ENCODE measurements at places on chromosomes 4 and X. TPM values are rescaled to one million over a fixed set of nuclear protein-coding genes. Genes with fewer than 3 reads are reported as not detected.

The PHEX gene
- 1.4 TPM for total RNA-seq

The TBC1D19 gene
- 7.6 TPM for total RNA-seq

The MMGT1 gene
- total RNA-seq: 20.1 TPM

The HSD17B11 gene
- 22.3 TPM for total RNA-seq

The DCAF8L2 gene
- not detected for total RNA-seq

The VCX3A gene
- not detected for total RNA-seq

The EVC2 gene
- total RNA-seq: 0.46 TPM

The GLUD2 gene
- 0.26 TPM for total RNA-seq

GRCh38 chrX:41257801-41258200 lies 76.2 kb upstream of the DDX3X start:
- peaks cover 15% of the 10 kb centered on the region for H3K4me1 ChIP-seq
- DNase-seq: no peak
- peaks cover 17% of the 10 kb centered on the region for H3K27me3 ChIP-seq

DNA sequence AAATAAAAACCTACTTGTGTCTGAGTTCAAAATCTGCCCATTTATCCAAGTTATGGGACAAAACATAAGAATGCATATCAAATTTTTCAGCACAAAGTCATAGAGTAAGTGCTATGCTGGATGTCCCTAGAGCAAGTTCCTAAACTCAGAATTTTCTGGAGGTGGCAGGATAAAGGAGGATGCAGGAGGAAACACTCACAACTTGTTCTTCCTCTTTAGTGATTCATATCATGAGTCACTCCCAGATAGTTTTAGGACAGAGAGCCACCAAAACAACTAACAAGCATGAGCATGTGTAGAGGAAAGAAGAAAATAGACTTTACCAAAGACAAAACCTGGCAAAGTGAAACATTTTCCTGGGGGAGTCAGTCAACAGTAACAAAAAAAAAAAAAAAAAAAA lies 302.7 kb downstream of the KCTD8 start:
- DNase-seq: no peak
- H3K4me1 ChIP-seq: no peaks in the 10 kb centered on the region
- H3K36me3 ChIP-seq: no peaks in the 10 kb centered on the region
- H3K27me3 ChIP-seq: no peaks in the 10 kb centered on the region

DNA sequence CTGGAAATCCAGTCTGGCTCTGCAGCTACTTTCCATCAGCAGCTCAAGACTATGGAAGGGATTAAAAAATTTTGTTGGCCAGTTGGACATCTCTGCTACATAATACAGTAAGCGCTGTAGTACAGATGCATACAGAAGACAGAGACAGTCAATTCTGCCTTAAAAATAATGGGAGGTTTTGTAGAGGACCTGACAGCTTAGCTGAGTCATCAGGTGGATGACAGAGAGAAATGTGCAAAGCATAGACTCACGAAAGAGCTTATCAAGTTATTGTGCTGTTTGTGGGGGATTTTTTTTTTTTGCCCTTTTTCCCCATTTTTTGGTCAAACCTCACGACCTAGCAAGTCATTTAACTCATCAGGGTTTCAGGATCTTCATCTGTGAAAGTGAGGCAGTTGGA lies 149.0 kb upstream of the SCML1 start:
- no peak overlapping the region for H3K4me3 ChIP-seq
- no peak overlapping the region for H3K27ac ChIP-seq
- H3K27me3 ChIP-seq: peaks cover 10% of the 10 kb centered on the region
- DNase-seq: no peak
- peaks cover 36% of the 10 kb centered on the region for H3K4me1 ChIP-seq
- H3K36me3 ChIP-seq: no peaks in the 10 kb centered on the region

- no peaks in the 10 kb centered on the region for H3K27me3 ChIP-seq
- no peak overlapping the region for H3K27ac ChIP-seq
- no peaks in the 10 kb centered on the region for H3K36me3 ChIP-seq
- H3K4me1 ChIP-seq: no peaks in the 10 kb centered on the region
These were observed 67.7 kb downstream of the MID1IP1 start for GRCh38 chrX:38868941-38869401.

GRCh38 chr4:168208957-168209614 lies 109.5 kb downstream of the DDX60 start:
- H3K4me3 ChIP-seq: no peak overlapping the region
- no peak for DNase-seq
- H3K27me3 ChIP-seq: no peaks in the 10 kb centered on the region

DNA sequence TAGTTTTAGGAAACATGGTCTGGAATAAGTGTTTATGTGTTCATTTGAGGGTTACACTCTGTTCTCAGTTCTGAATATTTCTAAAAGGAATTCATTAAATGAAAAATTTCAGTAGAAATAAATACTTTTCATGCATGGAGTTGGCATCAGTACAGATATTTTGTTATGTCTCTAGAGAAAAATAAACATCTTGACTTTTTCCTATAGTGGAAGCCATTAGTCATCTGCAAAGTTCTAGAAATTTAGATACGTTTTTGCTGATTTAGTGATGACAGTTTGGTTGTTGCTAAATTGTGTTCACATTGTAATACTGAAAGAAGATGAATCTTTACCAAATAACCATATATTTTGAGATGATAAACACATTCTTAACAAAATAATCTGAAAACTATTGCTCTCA lies 268.2 kb upstream of the TEX13A start:
- H3K27ac ChIP-seq: no peak overlapping the region
- no peak overlapping the region for H3K4me3 ChIP-seq
- H3K4me1 ChIP-seq: no peaks in the 10 kb centered on the region
- DNase-seq: no peak
- no peaks in the 10 kb centered on the region for H3K36me3 ChIP-seq
- no peaks in the 10 kb centered on the region for H3K27me3 ChIP-seq

DNA sequence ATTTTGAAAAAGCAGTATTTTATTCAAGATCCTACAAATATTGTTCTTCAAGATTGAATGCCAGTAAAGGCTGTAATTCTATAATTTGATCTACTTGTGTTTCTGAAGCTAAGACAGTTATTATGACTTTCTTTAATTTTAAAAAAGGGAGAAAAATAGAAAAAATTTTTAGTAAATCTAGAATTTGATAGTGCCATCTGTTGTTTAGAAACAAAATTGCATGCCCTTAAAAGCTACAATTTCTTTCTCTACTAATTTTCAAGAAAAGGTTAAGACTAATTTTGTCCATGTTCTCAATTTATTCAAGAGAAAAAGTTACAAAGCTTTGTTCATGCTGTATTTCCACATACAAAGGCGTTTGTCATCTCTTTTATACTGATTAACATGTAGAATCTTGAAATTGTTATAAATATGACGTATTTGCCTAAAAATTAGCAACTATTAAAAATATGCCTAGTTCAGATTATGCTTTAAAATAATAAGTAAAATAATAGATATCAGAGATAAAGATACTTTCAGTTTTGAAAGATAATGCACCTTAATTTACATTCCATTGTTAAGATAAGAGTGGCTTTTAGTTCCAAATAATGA lies 25.6 kb upstream of the MMRN1 start:
- H3K4me1 ChIP-seq: no peaks in the 10 kb centered on the region
- H3K27me3 ChIP-seq: no peaks in the 10 kb centered on the region
- no peaks in the 10 kb centered on the region for H3K36me3 ChIP-seq
- H3K27ac ChIP-seq: no peak overlapping the region
- no peak overlapping the region for H3K4me3 ChIP-seq

DNA sequence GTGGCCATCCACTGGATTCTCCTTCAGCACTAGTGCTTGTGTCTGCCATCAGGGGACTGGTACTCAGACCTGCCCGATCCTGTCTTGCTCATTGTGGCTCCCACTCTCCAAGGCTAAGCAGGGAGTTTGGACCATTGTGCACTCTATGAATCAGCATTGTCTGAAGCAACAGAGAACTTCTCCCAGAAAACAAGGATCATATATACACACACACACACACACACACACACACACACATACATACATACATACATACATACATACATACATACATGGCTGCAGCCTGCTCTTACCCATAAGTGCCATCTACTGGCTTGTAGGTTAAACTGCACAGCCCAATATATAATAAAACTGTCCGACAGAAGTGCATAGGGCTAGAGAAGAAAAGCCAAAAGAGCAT lies 345.3 kb upstream of the LCORL start:
- H3K4me1 ChIP-seq: no peaks in the 10 kb centered on the region
- no peaks in the 10 kb centered on the region for H3K36me3 ChIP-seq
- no peak overlapping the region for H3K27ac ChIP-seq
- no peaks in the 10 kb centered on the region for H3K27me3 ChIP-seq
- DNase-seq: no peak

DNA sequence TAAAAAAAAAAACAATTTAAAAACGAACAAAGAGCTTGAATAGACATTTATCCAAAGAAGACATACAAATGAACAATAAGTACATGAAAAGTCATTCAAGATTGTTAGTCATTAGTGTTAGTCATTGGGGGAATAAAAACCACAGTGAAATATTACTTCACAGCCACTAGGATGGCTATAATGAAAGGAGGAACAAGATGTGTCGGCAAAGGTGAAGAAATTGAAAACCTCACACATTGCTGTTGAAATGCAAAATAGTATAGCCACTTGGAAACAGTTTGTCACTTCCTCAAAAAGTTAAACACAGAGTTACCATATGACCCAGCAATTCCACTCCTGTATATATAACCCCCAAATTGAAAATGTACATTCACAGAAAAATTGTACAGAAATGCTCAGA lies 45.2 kb upstream of the SLC39A8 start:
- peak overlapping the region; percentile 45 for H3K27ac ChIP-seq
- peaks cover 32% of the 10 kb centered on the region for H3K4me1 ChIP-seq
- no peaks in the 10 kb centered on the region for H3K36me3 ChIP-seq
- peak; percentile 4 for DNase-seq
- H3K4me3 ChIP-seq: peak overlapping the region; percentile 70

- H3K36me3 ChIP-seq: no peaks in the 10 kb centered on the region
- H3K4me1 ChIP-seq: no peaks in the 10 kb centered on the region
- H3K4me3 ChIP-seq: no peak overlapping the region
- no peak overlapping the region for H3K27ac ChIP-seq
These were observed 18.3 kb upstream of the WFS1 start for GRCh38 chr4:6251365-6251764.

DNA sequence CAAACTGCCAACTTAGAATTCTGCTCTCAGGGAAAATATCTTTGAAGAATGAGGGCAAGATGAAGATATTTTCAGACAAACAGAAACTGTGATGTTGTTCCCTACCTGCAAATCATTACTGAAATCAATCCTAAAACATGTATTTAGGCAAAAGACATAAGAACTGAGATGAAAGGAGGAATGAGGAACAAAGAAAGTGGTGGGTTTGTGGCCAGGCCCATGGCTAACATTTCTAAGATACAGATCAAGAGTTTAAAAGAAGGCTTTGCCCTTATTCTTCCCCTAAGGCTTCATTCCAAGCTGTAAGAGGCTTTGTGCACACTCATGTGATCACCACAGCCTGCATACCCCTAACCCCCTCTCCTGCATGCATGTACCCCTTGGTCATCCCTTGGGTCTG lies 46.5 kb downstream of the ADGRG2 start:
- no peak overlapping the region for H3K4me3 ChIP-seq
- H3K27ac ChIP-seq: no peak overlapping the region
- no peaks in the 10 kb centered on the region for H3K4me1 ChIP-seq
- no peaks in the 10 kb centered on the region for H3K36me3 ChIP-seq
- no peaks in the 10 kb centered on the region for H3K27me3 ChIP-seq

- H3K4me1 ChIP-seq: peaks cover 7% of the 10 kb centered on the region
- no peak for DNase-seq
- no peaks in the 10 kb centered on the region for H3K27me3 ChIP-seq
- no peak overlapping the region for H3K27ac ChIP-seq
- no peaks in the 10 kb centered on the region for H3K36me3 ChIP-seq
These were observed 664.2 kb upstream of the CPEB2 start for GRCh38 chr4:14337892-14338584.

- H3K36me3 ChIP-seq: no peaks in the 10 kb centered on the region
- no peak overlapping the region for H3K4me3 ChIP-seq
- H3K27me3 ChIP-seq: peaks cover 29% of the 10 kb centered on the region
- DNase-seq: peak; percentile 3
These were observed 82.0 kb downstream of the PLS3 start for GRCh38 chrX:115642895-115643530.

DNA sequence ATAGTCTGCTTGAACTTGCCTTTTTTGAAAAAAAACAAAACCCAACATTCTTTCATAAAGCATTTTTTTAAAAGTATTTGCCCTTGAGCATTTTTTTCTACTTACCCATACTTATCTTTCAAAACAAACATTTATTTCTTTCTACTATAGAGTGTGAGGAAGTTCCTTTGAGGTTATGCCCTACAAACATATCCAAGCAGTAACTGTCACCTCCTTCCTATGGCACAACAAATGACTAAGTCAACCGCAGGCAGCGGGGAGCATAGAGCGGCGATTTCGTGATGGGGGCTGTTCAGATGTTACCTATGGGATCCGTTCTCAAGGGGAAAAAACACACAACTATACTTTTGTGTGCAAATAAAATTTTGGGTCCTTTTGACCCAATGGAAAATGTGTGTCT lies 19.4 kb downstream of the SPRY1 start:
- H3K4me1 ChIP-seq: peaks cover 94% of the 10 kb centered on the region
- H3K27ac ChIP-seq: no peak overlapping the region
- H3K4me3 ChIP-seq: peak overlapping the region; percentile 31
- DNase-seq: peak; percentile 51
- no peaks in the 10 kb centered on the region for H3K27me3 ChIP-seq
- H3K36me3 ChIP-seq: no peaks in the 10 kb centered on the region

GRCh38 chr4:973431-974397 lies at the start of gene DGKQ:
Gene DGKQ (minus strand): TSS chr4:973569. CDS start chr4:973482, 87 bp downstream.
- H3K27ac ChIP-seq: no peak within 1 kb of the TSS
- peak within 1 kb of the TSS; percentile 67 for H3K4me3 ChIP-seq
- H3K4me1 ChIP-seq: peaks cover 4% of the 10 kb centered on the region
- no peaks in the 10 kb centered on the region for H3K36me3 ChIP-seq

DNA sequence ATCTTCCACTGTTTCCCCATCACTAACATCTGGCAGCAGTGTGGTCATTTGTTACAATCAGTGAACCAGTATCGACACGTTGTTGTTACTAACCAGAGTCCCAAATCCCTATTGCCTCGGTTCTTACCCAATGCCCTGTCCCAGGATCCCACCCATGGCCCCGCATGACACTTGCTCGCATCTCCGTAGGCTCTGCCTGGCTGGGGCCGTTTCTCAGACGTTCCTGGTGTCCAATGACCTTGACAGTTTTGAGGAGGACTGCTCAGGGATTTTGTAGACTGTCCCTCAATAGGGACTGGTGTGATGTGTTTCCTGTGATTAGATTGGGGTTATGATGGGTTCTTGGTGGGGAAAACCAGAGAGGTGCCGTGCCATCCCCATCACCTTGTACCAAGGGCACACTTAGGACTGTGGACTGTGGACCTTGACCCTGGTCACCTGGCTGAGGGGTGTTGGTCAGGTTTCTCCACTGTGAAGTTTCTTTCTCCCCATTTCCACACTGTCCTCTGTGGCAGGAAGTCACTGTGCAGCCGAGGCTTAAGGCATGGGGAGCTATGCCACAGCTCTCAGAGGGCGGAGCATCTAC lies 108.4 kb downstream of the ADRA2C start:
- DNase-seq: no peak
- peaks cover 2% of the 10 kb centered on the region for H3K36me3 ChIP-seq
- H3K4me3 ChIP-seq: no peak overlapping the region
- H3K4me1 ChIP-seq: peaks cover 15% of the 10 kb centered on the region
- peaks cover 58% of the 10 kb centered on the region for H3K27me3 ChIP-seq

GRCh38 chrX:152810403-152810802 lies 20.2 kb downstream of the CETN2 start:
- DNase-seq: no peak
- no peak overlapping the region for H3K27ac ChIP-seq
- peaks cover 37% of the 10 kb centered on the region for H3K27me3 ChIP-seq
- no peak overlapping the region for H3K4me3 ChIP-seq
- no peaks in the 10 kb centered on the region for H3K36me3 ChIP-seq
- H3K4me1 ChIP-seq: peaks cover 6% of the 10 kb centered on the region

- no peak for DNase-seq
- no peaks in the 10 kb centered on the region for H3K36me3 ChIP-seq
- H3K4me3 ChIP-seq: no peak overlapping the region
- H3K27me3 ChIP-seq: no peaks in the 10 kb centered on the region
- H3K27ac ChIP-seq: no peak overlapping the region
These were observed 192.1 kb upstream of the PCDH10 start for GRCh38 chr4:132956962-132957361.

Data from activated T-cell treated with anti-CD3 and anti-CD28 coated beads, Interleukin-2, amount 50 U/mL, for 72 hours (primary cell).